ENCODE measurements at places on chromosomes 3 and 15. TPM values are rescaled to one million over a fixed set of nuclear protein-coding genes. Genes with fewer than 3 reads are reported as not detected.

The IL20RB gene
- total RNA-seq = 1.0 TPM

The XCR1 gene
- not detected for total RNA-seq

The TMEM43 gene
- 84.0 TPM for total RNA-seq

The PLCH1 gene
- 1.1 TPM for total RNA-seq

The ALPK3 gene
- total RNA-seq = 0.03 TPM

The GNAI2 gene
- 41.8 TPM for total RNA-seq

The TNFAIP8L3 gene
- 3.9 TPM for total RNA-seq

Measured in A549 treated with CpdA at 1 μM for 4 hours (cell line).